ENCODE measurements at places on chromosomes 2 and 18. TPM values are rescaled to one million over a fixed set of nuclear protein-coding genes. Genes with fewer than 3 reads are reported as not detected.

GRCh38 chr2:118815731-118816130, 31.7 kb downstream of the EN1 start:
- DNase-seq: no peak

Gene ZFP36L2
- 2.4 TPM for total RNA-seq

Gene POTEC
- under 0.01 TPM for total RNA-seq

GRCh38 chr2:200300638-200301314, 5.7 kb upstream of the SPATS2L start:
- DNase-seq: no peak

DNA sequence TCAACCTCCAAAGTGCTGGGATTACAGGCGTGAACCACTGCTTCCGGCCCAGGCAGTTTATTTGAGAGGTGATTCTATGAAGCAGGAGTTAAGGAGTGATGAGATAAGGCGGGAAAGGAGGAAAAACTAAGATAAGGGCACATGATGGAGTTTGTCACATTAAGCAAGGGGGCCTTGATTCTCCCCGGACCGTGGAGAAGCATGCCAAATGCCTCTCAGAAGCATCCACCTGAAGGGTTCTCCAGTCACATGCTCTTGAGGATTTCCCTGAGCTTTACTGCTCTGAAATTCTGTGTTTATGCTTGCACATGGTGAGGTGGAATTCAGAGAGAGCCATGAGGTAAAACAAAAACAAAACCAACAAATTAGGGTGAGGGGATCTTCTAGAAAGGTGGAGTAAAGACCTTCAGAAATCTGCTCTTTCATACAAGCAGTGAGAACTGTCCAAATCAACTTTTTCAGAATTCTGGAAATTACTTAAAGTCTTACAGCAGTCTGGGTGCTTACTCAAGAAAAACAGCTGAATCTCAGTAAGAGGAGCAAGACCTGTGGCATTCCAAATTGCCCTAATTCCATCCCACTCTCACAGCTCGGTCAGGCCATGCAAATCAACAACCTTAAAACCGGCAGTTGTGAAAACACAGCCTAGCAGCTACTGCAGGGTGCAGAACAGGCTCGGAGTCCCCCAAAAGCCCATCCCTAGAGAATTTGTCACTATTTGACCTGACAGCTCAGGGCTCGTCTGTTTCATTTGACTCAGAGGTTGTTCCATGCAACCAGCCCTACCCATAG, 69.1 kb upstream of the CTLA4 start:
- DNase-seq: no peak

Gene NIF3L1
- total RNA-seq: 33.4 TPM

GRCh38 chr2:47890711-47891368, 15.5 kb downstream of the FBXO11 start:
- no peak for DNase-seq

GRCh38 chr18:77065221-77065981, 67.2 kb downstream of the MBP start:
- DNase-seq: no peak

DNA sequence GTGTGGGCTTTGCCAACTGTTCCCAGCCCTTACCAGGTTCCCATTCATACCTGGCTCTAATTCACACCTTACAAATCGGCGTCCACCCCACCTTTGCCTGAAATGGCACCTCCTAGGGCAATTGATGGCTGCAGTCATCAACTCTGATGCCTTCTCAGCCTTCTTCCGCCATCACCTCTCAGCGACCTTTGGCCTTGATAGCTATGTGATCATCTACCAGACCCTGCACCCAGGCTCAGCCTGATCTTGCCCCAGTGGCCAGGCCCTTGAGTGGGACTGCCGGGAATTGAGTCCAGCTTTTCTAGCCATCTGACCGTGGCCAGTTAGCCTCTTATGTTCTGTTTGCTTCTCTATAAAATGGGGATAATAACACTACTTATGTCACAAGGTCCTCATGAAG, 32.5 kb downstream of the PSD4 start:
- no peak for DNase-seq

Gene OR6B2
- total RNA-seq: not detected

DNA sequence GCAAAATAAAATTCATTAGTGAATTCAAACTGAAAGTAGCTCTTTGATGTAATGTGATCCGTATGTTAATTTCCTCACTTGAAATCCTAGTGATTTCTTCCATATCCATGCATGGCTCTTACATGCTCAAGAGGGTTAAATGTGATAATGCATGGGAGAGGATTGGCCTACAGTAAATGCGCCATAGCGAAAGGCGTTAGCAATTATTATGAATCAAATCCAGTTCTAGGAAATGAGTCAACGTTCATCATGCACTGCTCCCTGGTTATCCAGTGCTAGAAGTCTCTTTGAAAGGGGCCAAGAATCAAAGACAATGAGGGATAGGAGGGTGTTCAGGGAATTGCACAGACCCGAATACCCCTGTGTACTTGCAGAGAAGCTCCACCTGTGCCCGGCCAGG, 101.4 kb upstream of the RASGRP3 start:
- no peak for DNase-seq

Gene SUMO1
- 177 TPM for total RNA-seq

DNA sequence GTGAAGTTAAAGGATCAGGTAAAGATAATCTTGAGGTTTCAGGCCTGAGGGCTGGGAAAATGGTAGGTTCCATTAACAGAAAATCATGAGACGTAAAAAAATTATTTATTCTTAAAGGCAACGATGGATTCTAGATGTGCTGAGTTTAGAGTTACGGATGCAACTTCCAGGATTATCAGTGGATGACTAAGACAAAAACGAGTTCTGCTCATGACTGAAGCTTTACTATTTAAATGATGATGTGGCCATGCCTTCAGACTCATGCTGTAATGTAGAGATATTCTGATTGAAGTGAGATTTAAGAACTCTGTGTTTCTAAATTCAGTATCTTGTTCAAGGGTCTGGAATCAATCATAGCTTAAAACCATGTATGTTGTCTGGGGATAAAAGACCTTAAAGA, 5.0 kb downstream of the TMEM237 start:
- DNase-seq: no peak

GRCh38 chr2:19611491-19612332, 253.3 kb upstream of the OSR1 start:
- no peak for DNase-seq

Gene NGEF
- 50.1 TPM for total RNA-seq

Gene ABCG8
- 0.41 TPM for total RNA-seq

- no peak for DNase-seq
These were observed 63.8 kb downstream of the HAUS1 start for GRCh38 chr18:46167971-46168370.

- no peak for DNase-seq
These were observed 187.3 kb upstream of the TNP1 start for GRCh38 chr2:217047209-217047608.

Gene CREG2
- 9.8 TPM for total RNA-seq

Gene TIMM21
- total RNA-seq: 36.3 TPM

Measured in frontal cortex (tissue), 4 donors.